CD4-positive, alpha-beta T cell treated with Interleukin-10 for 1 hour (primary cell): ENCODE measurements at places on chromosomes 3 and 15.

GRCh38 chr15:51924156-51925068 is 47.2 kb downstream of the LEO1 start:
- no peak for DNase-seq

DNA sequence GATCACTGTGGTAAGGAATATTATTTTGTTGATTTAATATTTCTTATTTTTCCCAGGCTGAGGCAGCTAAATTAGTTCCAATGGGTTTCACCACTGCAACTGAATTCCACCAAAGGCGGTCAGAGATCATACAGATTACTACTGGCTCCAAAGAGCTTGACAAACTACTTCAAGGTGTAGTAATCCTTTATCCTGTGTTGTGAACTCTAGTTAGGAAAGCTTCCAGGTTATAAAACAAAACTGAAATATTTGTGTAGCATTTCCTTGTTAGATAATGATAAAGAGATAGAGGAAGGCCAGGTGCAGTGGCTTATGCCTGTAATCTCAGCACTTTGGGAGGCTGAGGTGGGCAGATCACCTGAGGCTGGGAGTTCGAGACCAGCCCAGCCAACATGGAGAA is 11.1 kb downstream of the RAD51 start:
- no peak for DNase-seq

GRCh38 chr3:59843821-59844220 is 794.0 kb upstream of the CFAP20DC start:
- no peak for DNase-seq

- DNase-seq = no peak
These were observed 30.9 kb downstream of the MGLL start for GRCh38 chr3:127791221-127791913.

- DNase-seq = no peak
These were observed 143.4 kb upstream of the NR2E3 start for GRCh38 chr15:71666763-71667620.

GRCh38 chr15:82530006-82530405 is 10.3 kb downstream of the RPS17 start:
- no peak for DNase-seq

- DNase-seq = no peak
These were observed 131.4 kb upstream of the IGSF10 start for GRCh38 chr3:151592287-151592686.

DNA sequence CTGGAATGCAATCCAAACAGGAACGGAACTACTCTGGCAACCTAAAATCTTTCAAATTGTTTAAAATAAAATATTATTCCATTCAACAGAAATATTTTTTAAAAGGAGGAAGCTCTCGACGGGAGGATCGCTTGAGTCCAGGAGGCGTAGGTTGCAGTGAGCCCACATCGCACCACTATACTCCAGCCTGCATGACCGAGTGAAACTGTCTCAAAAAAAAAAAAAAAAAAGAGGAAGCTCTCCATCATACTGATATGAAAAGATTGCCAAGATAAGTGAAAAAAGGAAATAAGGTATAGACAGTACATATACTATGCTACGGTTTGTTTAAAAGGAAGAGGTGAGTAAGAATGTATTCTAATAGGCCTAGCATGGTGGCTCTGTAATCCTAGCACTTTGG is 3.6 kb downstream of the RAD18 start:
- no peak for DNase-seq

GRCh38 chr3:26622621-26623418 is at the start of gene LRRC3B:
Gene LRRC3B (plus strand): TSS chr3:26622772. CDS start chr3:26709673, 86,901 bp downstream.
- DNase-seq = no peak

- DNase-seq = no peak
These were observed 13.3 kb downstream of the CORO2B start for GRCh38 chr15:68592054-68592453.

DNA sequence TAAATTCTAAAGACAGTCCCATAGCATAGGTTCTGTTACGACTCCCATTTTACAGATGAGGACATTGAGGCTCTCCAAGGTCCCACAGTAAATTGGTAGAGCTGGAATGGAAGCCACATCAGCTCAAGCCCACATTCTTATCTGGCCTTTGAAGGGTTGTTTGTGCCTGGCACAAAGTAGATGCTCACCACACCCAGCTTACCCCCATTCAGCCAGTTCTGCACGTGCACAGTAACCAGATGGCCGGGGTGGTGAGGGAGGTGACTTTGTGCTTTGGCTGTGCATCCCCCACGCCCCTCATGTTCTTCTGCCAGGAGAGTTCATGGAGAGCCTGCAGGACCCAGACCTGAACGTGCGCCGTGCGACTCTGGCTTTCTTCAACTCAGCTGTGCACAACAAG is 16.2 kb downstream of the RPL32 start:
- no peak for DNase-seq

DNA sequence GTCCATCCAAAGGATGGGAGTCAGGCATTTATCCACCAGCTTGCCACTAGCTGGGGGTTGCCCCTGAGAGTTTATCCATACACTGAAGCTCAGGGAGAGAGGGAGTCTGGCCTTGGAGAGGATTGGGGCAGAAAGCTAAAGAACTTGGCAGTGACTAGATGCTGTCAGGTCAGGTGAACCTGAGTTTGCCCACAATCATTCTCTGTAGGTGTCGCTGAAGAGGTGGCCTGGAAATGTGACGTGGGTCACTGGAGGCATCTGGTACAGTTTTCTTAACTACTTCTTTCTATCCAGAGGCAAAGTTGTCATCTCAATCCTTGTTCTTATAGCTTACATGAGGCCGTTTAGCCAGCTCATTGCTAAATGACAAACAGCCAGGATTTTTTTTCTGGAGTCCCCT is 298.0 kb upstream of the CTNNB1 start:
- no peak for DNase-seq

- DNase-seq = no peak
These were observed 31.8 kb downstream of the XXYLT1 start for GRCh38 chr3:195239121-195239520.

DNA sequence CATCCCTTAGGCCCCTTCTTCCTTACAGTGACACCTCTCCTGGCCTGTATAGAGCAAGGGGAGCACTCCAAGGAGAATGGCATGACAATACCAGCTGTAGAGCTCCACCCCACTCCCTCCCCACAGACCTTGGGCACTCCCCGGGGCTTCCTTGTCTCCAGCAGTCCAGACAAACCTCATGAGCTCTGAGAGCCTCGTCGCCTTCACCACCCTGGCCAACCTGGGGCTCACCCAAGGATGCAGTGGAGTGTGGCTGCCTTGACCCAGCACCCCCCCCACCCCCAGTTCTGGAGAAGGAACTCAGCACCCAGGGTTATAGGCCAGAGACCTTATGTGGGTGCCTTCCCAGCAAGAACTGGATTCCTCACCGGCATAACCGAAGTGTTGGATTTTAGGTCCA is 7.4 kb upstream of the SLCO2A1 start:
- DNase-seq = no peak

GRCh38 chr3:158908187-158908734 is 106.4 kb downstream of the MFSD1 start:
- DNase-seq = no peak

DNA sequence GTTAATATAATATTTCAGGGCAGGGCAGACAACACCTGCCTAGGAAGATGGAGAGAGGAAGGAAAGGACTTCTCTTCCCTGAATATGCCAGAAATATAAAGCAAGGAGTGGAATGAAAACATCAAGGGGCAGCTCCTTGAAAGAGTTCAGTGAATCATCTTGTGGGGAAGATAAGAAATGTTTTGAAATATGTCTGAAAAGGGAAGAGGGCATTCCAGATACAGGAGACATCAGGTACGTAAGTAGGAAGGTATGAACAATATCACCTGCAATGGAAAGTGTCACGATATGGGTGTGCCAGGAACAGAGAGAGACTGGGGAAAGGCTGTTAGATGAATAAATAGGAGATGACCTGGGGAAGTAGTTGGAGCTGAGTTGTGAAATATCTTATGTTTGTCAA is 75.8 kb upstream of the WDR72 start:
- DNase-seq = no peak
